ENCODE measurements at places on chromosomes 6 and 20. TPM values are rescaled to one million over a fixed set of nuclear protein-coding genes. Genes with fewer than 3 reads are reported as not detected.

The KIF6 gene
- total RNA-seq: 0.17 TPM

The UNC93A gene
- not detected for total RNA-seq

The PLN gene
- total RNA-seq: not detected

The KCNK16 gene
- total RNA-seq: not detected

The WFDC9 gene
- total RNA-seq: not detected

The STMN3 gene
- total RNA-seq: 9.1 TPM

The MYLK2 gene
- total RNA-seq: 0.65 TPM

The PPP1R14C gene
- total RNA-seq: 2.8 TPM

The SLX4IP gene
- total RNA-seq: 2.1 TPM

The CUL9 gene
- 9.5 TPM for total RNA-seq

The DEF6 gene
- total RNA-seq: 0.26 TPM

The AARS2 gene
- 6.2 TPM for total RNA-seq

The ATF6B gene
- 31.9 TPM for total RNA-seq

The MCHR2 gene
- not detected for total RNA-seq

The SLA2 gene
- 0.14 TPM for total RNA-seq

The SLC22A2 gene
- 0.05 TPM for total RNA-seq

The PNPLA1 gene
- total RNA-seq: not detected

The SOBP gene
- total RNA-seq: 0.75 TPM

The TUBE1 gene
- 5.6 TPM for total RNA-seq

The C6orf58 gene
- total RNA-seq: not detected

The TPX2 gene
- total RNA-seq: 102 TPM

The TNFRSF6B gene
- 0.97 TPM for total RNA-seq

The IYD gene
- not detected for total RNA-seq

The SNAI1 gene
- total RNA-seq: 11.1 TPM

The GJA1 gene
- 62.7 TPM for total RNA-seq

The AVP gene
- not detected for total RNA-seq

The RALGAPA2 gene
- 2.1 TPM for total RNA-seq

The PAX1 gene
- not detected for total RNA-seq

The BIRC7 gene
- 1.6 TPM for total RNA-seq

The WFDC13 gene
- not detected for total RNA-seq

The WFDC10B gene
- not detected for total RNA-seq

The LSM14B gene
- total RNA-seq: 25.9 TPM

The GLP1R gene
- total RNA-seq: not detected

The CCN2 gene
- total RNA-seq: 197 TPM

The RNF182 gene
- 3.1 TPM for total RNA-seq

The SRSF6 gene
- total RNA-seq: 109 TPM

The PXDC1 gene
- 17.0 TPM for total RNA-seq

The SRMS gene
- total RNA-seq: 0.12 TPM
